ENCODE measurements at places on chromosomes 4 and X. TPM values are rescaled to one million over a fixed set of nuclear protein-coding genes. Genes with fewer than 3 reads are reported as not detected.
A peak's percentile ranks its signal among the peaks of the same experiment; 100 is the strongest.

DNA sequence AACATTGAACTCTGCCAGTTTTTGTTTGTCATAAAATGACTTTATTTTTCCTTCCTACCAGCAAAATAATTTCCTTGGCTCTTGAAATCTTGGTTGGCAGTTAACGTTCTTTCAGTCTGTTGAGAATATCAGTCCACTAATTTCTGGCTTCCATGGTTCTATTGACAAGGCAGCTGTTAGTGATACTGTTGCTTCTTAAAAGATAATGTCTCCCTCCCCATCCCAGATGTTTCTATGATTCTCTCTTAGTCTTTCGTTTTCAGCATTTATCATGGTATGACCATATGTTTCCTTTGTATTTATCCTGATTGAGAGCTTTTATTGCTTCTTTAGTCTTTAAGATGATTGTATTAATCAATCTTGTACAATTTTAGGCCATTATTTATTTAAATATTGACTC is 81.1 kb upstream of the STK26 start:
- H3K4me3 ChIP-seq: no peak overlapping the region
- DNase-seq: no peak
- no peak overlapping the region for H3K27ac ChIP-seq
- H3K36me3 ChIP-seq: no peaks in the 10 kb centered on the region
- H3K27me3 ChIP-seq: peaks cover 9% of the 10 kb centered on the region
- H3K4me1 ChIP-seq: no peaks in the 10 kb centered on the region

DNA sequence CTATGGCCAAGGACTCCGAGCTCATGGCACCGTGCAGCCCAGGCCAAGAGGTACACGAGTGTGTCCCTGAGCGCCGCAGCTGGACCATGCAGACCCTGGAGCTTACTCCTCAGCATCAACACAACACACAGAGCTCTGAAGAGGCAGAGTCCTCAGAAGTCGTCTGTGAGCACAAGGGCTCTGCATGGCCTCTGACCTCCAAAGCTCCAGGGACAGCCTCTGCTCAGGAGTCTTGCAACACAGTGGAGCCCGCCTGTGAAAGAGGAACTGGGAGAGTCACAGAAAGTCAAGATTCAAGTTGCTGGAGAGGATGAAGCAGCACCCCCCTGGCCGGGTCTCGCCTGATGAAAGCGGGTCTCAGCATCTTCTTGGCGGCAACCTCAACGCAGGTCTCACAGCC is 2.9 kb downstream of the LRPAP1 start:
- H3K27ac ChIP-seq: no peak overlapping the region
- H3K4me1 ChIP-seq: peaks cover 11% of the 10 kb centered on the region
- no peaks in the 10 kb centered on the region for H3K36me3 ChIP-seq
- H3K4me3 ChIP-seq: no peak overlapping the region
- H3K27me3 ChIP-seq: no peaks in the 10 kb centered on the region

GRCh38 chr4:9932771-9933170 is 88.5 kb downstream of the SLC2A9 start:
- H3K27me3 ChIP-seq: no peaks in the 10 kb centered on the region
- H3K36me3 ChIP-seq: no peaks in the 10 kb centered on the region

GRCh38 chrX:40098264-40099054 is 701 bp upstream of the BCOR start:
- H3K27ac ChIP-seq: peak overlapping the region; percentile 61
- H3K36me3 ChIP-seq: no peaks in the 10 kb centered on the region
- peak overlapping the region; percentile 82 for H3K4me3 ChIP-seq

- H3K4me3 ChIP-seq: no peak overlapping the region
- no peaks in the 10 kb centered on the region for H3K4me1 ChIP-seq
- no peak for DNase-seq
- H3K27ac ChIP-seq: no peak overlapping the region
These were observed 341.0 kb upstream of the GATB start for GRCh38 chr4:152101556-152102435.

GRCh38 chrX:138723301-138723700 is 11.8 kb upstream of the FGF13 start:
- H3K4me3 ChIP-seq: no peak overlapping the region
- no peaks in the 10 kb centered on the region for H3K36me3 ChIP-seq
- no peaks in the 10 kb centered on the region for H3K27me3 ChIP-seq
- no peaks in the 10 kb centered on the region for H3K4me1 ChIP-seq
- DNase-seq: no peak

The CFAP99 gene
- total RNA-seq: 0.46 TPM

The GC gene
- total RNA-seq: not detected

- no peaks in the 10 kb centered on the region for H3K4me1 ChIP-seq
- no peaks in the 10 kb centered on the region for H3K36me3 ChIP-seq
- DNase-seq: peak; percentile 28
These were observed 52.9 kb upstream of the HPF1 start for GRCh38 chr4:169810325-169811323.

The USP27X gene
- total RNA-seq: 1.3 TPM

DNA sequence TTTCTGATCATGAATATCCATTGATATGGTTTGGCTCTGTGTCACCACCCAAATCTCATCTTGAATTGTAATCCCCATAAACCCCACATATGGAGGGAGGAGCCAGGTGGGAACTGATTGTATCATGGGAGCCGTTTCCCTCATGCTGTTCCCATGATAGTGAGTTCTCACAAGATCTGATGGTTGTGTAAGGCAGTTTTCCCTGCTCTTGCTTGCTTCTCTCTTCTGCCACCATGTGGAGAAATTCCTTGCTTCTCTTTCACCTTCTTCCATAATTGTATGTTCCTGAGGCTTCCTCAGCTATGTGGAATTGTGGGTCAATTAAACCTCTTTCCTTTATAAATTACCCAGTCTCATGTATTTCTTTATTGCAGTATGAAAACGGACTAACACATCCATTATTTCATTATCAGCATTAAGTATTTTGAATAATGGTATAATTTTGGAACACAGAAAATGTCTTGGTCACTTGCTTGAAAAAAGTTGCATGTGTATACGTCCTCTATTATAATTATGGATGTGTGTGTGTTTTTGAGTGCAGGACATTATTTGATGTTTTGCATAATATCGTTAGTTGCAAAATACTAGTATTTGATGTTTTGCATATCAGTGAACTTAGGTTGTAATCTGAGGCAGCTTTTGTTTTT is 334.6 kb downstream of the PCDH10 start:
- no peaks in the 10 kb centered on the region for H3K36me3 ChIP-seq
- DNase-seq: no peak
- H3K4me1 ChIP-seq: no peaks in the 10 kb centered on the region
- H3K27me3 ChIP-seq: no peaks in the 10 kb centered on the region
- H3K4me3 ChIP-seq: no peak overlapping the region
- H3K27ac ChIP-seq: no peak overlapping the region

The DUSP9 gene
- 0.21 TPM for total RNA-seq

GRCh38 chrX:112450810-112451209 is 228.9 kb downstream of the LHFPL1 start:
- H3K4me3 ChIP-seq: no peak overlapping the region
- no peaks in the 10 kb centered on the region for H3K27me3 ChIP-seq
- no peak overlapping the region for H3K27ac ChIP-seq
- no peaks in the 10 kb centered on the region for H3K4me1 ChIP-seq
- no peaks in the 10 kb centered on the region for H3K36me3 ChIP-seq

DNA sequence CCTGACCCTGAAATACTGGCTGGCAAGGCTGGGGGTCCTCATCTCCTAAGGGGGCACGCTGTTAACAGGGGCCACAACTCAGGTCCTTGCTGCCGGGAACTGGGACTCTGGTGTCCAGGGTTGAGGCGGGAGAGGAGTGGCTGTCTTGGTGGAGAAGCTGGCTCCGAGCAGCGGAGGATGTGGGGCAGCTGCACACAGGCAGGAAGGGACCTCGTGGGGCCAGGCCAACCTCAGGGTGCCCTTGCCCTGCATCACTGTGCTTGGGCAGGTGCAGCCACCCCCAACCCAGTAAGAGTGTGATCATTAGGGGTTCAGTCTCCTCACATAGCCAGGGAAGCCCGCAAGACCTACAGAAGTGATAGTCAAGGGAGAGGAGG is 12.6 kb upstream of the PDE6B start:
- H3K4me3 ChIP-seq: no peak overlapping the region
- DNase-seq: no peak
- H3K27ac ChIP-seq: no peak overlapping the region
- no peaks in the 10 kb centered on the region for H3K4me1 ChIP-seq

- H3K36me3 ChIP-seq: no peaks in the 10 kb centered on the region
- no peaks in the 10 kb centered on the region for H3K27me3 ChIP-seq
- no peaks in the 10 kb centered on the region for H3K4me1 ChIP-seq
- no peak overlapping the region for H3K4me3 ChIP-seq
- peak; percentile 47 for DNase-seq
These were observed 240.1 kb upstream of the CTSO start for GRCh38 chr4:156193800-156194199.

GRCh38 chrX:12973561-12974304 is 1.2 kb upstream of the TMSB4X start:
- no peaks in the 10 kb centered on the region for H3K27me3 ChIP-seq
- H3K4me3 ChIP-seq: peak overlapping the region; percentile 73
- no peaks in the 10 kb centered on the region for H3K36me3 ChIP-seq
- H3K4me1 ChIP-seq: no peaks in the 10 kb centered on the region
- peak overlapping the region; percentile 97 for H3K27ac ChIP-seq

The CLCN4 gene
- 1.1 TPM for total RNA-seq

GRCh38 chr4:78417603-78418002 is 134.0 kb upstream of the ANXA3 start:
- no peaks in the 10 kb centered on the region for H3K27me3 ChIP-seq
- H3K27ac ChIP-seq: no peak overlapping the region
- H3K36me3 ChIP-seq: no peaks in the 10 kb centered on the region

DNA sequence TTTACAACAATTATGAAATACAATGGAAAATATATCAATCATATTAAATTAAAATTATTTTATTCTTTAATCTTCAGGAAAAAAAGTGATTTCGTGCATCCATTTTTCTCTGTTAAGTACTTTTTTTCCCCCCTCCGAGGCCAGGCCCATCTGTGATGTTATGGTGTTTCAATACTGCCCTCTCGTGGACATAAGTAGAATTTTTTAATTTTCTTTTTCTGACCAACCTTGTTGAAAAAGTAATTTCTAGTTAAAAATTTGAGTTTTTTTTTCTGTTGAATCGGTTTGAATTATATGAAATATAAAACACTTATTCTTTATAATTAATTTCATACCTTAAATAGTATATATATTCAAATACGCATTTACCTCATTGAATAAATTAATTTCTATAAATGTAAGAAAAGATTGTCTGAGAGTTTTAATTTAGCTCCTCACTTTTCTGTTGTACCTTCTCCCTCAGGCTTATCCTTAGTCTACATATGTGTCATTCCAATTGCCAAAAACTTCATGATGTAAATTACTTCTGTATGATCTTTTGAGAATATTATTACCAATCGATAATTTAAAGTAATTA is 175.8 kb upstream of the TECRL start:
- no peaks in the 10 kb centered on the region for H3K27me3 ChIP-seq
- H3K4me1 ChIP-seq: no peaks in the 10 kb centered on the region
- H3K4me3 ChIP-seq: no peak overlapping the region
- no peak for DNase-seq
- H3K27ac ChIP-seq: no peak overlapping the region

DNA sequence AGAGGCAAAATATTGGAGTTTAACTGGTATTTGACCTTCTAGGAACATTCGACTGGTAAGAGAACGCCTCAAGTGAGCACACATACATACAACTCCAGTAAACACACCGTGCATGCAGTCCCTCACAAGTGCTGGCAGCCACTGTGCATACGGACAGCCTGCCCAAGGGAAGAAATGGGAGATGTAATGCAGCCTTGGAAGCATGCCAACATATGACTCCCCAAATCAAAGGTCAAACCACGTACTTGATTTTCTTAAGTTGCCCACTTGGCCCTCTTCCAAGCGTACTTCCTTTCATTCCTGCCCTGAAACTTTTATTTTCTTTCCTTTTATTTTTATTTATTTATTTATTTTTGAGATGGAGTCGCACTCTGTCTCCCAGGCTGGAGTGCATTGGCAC is 206.6 kb downstream of the SPRY1 start:
- H3K36me3 ChIP-seq: no peaks in the 10 kb centered on the region
- no peak overlapping the region for H3K4me3 ChIP-seq
- no peaks in the 10 kb centered on the region for H3K4me1 ChIP-seq
- no peak for DNase-seq

The PGAM4 gene
- not detected for total RNA-seq

The RNF150 gene
- total RNA-seq: 17.4 TPM

The DCK gene
- 3.6 TPM for total RNA-seq

DNA sequence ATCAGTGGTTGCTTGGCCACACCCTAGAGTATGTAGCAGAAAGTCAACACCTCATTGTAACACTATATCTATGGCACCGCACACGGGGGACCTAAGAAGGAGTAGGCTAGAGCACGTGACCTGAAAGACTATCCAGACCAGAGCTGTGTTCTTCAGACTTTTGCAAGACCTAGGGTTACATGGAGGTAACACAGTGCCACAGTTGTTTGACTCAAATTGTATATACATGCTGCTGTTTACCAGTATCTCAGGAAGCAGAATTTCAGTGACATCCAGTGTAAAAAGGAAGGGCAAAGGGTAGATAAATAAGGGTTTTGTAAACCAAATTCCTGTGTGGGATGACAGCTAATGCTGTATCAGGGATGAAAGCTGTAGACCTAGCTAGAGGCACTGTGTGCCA is 30.2 kb downstream of the PNMA6A start:
- H3K4me1 ChIP-seq: no peaks in the 10 kb centered on the region
- H3K27ac ChIP-seq: no peak overlapping the region
- H3K36me3 ChIP-seq: no peaks in the 10 kb centered on the region

DNA sequence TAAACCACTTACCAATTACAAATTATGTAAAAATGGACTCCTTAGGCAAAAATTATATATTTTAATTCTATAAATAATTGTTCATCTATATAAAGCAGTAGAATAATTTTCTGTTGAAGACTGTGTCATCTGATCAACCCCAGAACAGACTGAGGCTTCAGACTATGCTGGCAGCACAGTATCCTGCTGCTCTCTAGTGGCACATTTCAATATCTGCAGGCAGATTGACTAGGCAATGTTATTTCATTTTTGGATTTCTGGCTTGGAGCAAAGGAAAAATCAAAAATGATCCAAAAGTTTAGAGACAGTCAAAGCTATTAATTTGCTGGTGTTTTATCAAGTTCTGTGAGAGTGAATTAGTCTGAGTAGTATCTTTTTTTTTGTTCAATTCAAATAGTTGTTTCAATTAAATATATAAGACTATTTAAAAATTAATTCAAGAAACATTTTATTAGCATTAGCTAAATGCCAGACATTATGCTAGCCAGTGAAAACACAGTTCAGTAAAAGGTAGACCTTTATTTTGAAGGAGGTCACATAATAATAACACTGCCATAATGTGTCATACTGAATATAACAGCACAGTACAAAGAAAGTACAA is 21.3 kb upstream of the SULT1E1 start:
- no peak overlapping the region for H3K4me3 ChIP-seq
- no peak overlapping the region for H3K27ac ChIP-seq
- no peaks in the 10 kb centered on the region for H3K27me3 ChIP-seq
- H3K4me1 ChIP-seq: no peaks in the 10 kb centered on the region
- no peak for DNase-seq
- no peaks in the 10 kb centered on the region for H3K36me3 ChIP-seq

GRCh38 chr4:144374065-144374464 is 233.5 kb upstream of the GYPA start:
- H3K27me3 ChIP-seq: no peaks in the 10 kb centered on the region
- H3K4me1 ChIP-seq: no peaks in the 10 kb centered on the region
- H3K27ac ChIP-seq: no peak overlapping the region
- H3K36me3 ChIP-seq: no peaks in the 10 kb centered on the region
- DNase-seq: no peak

The ZBTB33 gene
- total RNA-seq: 15.1 TPM
